ENCODE measurements at places on chromosomes 6 and 20.

DNA sequence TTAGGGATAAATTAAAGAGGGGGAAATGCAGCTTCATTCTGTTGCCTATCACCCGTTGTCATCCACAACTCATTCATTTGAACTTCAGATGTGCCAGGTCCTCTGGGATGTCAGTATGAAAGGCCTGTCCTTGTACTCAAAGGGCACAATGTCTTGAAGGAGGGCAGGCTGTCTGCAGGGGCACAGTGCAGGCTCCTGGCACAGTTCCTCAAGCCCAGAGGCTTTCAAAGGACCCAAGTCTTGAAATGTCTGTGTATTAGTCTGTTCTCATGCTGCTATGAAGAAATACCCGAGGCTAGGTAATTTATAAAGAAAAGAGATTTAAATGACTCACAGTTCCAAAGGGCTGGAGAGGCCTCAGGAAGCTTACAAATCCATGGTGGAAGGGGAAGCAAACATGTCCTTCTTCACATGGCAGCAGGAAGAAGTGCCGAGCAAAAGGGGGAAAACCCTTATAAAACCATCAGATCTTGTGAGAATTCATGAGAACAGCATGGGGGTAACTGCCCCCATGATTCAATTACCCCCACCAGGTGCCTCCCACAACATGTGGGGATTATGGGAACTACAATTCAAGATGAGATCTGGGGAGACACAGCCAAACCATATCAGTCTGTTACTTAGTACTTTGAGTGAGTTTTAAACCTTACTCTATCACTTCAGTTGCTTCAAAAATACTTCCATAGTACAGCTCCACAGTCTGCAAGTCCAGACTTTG is 9.4 kb downstream of the SNX9 start:
- no peak for DNase-seq

- no peak for DNase-seq
These were observed 217.8 kb upstream of the CST7 start for GRCh38 chr20:24731312-24731711.

- no peak for DNase-seq
These were observed 77.5 kb upstream of the GATA5 start for GRCh38 chr20:62553136-62553837.

GRCh38 chr6:102417368-102417998 is 1024.0 kb downstream of the GRIK2 start:
- no peak for DNase-seq

DNA sequence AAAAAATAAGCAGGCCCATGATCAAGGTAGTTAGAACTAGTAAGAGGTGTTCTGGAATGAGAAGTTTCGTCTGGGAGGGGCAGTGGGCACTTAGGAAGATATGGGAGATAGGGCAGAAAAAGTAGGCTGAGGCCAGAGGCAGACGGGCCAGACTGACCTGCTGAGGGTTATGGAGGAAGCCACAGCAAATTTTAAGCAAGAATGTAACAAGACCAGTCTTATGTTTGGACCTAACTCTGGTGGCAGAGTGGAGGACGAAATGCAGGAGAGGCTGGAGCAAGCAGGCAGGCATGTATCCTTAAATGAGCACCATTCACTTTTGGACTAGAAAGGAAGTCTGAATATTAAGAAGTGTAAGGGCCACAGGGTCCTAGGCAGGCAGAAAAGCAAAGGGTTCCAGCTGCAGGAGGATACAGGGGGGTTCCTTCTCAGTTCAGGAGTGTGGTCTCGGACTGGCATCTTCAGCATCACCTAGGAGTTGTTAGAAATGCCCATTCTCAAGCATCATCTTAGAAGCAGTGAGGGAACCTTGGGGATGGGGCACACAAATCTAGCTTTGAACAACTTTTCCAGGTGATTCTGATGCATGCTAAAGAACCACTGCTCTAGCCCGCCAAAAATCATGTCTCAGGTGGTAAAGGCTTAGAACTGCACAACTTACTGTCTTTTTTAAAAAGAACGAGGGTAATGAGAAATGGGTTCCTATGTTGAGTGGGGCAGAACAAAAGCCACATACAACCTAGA is 1.7 kb upstream of the DSTN start:
- DNase-seq = peak; percentile 17

GRCh38 chr6:168961264-168961656 is 292.4 kb downstream of the THBS2 start:
- DNase-seq = no peak

DNA sequence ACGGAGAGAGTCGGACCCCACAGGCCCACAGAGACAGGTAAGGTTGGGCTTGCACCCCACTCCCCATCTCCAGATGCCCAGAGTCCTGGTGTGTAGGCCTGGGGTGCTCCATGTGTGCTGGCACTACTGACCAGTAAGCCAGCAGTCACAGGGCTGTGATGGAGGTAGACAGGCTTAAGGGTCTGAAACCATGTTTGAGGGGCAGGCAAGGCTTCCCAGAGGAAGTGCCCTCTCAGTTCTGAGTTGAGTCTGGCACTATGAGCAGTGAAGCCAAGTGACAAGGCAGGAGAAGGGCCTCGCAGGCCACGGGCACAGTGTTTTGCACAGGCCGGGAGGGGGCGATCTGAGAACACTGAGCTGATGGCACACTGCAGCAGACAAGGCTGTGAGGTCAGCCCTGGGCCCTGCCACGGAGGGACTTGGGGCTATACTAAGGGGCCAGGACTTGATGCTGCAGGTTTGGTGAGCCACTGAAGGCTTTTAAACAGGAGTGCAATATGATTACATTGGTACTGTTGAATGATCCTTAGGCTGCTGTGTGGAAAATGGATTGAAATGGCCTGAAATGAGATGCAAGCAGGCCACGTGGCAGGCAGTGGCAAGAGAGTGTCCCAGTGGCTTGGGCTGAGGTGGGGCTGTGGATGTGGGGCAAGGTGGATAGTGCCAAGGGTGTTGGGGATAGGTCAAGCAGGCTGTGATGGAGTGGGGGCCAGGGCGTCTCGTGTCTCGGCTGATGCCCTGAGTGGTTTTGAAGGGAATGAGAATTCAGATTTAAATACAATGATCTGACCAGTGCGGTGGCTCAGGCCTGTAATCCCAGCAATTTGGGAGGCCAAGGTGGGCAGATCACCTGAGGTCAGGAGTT is 20.3 kb downstream of the TTBK1 start:
- peak; percentile 62 for DNase-seq

DNA sequence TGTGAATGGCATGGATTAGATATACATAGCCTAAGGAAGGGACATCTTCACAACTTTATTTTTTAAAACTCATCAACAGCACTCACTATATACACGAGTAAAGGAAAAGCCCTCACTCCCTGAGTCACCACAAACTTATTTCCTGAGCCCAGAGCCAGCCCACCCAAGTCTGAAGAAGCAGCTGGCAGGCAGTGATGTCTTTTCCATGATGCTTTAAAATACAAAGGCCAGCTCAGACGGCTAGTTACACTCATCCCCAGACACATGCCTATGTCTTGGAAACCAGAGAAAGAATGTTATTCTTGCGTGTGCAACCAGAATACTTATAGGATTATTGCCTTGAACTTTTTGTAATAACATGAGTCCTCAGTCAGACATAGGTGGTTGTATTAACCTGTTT is 114.4 kb downstream of the ADGRG6 start:
- DNase-seq = peak; percentile 63

DNA sequence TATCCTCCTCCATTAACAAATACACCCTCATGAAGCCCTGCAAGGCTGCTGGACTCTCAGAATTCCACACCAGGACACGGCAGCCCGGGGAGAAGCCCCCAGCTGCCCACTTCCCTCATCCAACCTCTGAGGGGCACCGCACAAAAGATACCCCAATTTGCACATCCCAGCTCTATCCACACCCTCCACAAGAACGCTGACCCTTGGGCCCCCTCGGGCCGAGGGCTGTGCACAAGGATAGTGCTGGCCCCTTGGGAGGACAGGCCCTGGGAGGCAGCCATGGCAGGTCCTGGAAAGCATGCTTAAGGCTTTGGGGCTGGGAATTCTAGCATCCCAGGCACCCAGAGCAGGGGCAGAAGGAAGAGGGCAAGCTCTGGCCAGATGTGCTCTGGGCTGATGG is 112.8 kb upstream of the PRND start:
- DNase-seq = no peak

DNA sequence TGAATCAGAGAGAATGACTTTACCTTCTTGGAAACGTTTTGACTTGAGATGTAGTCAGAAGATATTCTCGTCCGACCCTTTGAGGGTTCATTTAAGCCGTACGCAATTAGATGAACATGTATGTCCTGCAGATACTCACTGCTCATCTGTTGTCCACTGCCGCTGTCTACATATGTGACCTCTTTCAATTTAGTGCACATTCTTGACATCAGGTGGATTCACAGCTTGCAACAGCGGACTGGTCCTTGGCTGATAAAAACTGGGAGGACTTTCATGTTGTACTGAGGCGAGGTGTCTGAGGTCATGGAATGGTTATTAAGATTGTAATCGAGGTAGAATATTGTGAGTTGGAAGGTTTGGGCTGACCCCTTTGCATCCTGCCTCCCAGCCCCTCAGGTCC is 194.2 kb downstream of the JARID2 start:
- no peak for DNase-seq

GRCh38 chr6:44049163-44049988 is 77.9 kb downstream of the MRPL14 start:
- DNase-seq = no peak

DNA sequence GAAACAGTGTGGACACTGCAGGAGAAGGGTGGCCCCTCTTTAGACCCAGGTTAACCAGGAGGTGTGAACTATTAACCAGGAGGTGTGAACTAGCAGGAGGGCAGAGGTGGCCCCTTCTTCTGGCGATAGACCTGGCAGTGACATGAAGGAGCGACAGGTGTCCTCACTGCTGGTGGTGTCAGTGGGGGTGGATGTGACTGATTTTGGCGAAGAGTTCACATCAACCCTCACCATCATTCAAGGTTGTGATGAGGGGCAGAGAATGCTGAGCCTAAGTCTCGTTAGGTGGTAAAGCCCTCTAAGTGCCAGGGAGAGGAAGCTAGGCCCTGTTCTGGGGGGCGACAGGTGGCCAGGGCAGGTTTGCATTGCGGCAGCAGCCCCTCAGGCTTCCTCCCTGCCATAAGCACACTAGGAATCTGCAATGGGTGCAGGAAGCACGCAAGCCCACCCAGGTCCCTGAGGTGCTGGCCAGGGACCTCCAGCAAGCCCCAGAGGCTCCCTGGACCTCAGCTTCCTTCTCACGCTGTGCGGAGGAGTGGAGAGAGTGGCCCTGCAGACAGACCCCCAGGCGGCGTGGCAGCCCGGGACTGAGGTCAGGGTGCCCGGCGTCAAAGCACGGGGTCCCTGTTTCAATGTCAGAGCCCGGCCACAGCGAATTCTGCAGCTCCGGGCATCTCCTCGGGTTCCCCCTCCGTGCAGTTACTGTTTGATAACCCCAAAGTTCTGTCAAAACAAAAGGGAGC is 13.7 kb downstream of the NPEPL1 start:
- DNase-seq = no peak

GRCh38 chr6:23477586-23477985 is 648.4 kb upstream of the NRSN1 start:
- DNase-seq = no peak

- no peak for DNase-seq
These were observed 55.6 kb downstream of the SLX4IP start for GRCh38 chr20:10490706-10491105.

- no peak for DNase-seq
These were observed 68.5 kb upstream of the ZNF184 start for GRCh38 chr6:27541212-27541932.

GRCh38 chr6:68728159-68728979 is 93.3 kb downstream of the ADGRB3 start:
- no peak for DNase-seq

DNA sequence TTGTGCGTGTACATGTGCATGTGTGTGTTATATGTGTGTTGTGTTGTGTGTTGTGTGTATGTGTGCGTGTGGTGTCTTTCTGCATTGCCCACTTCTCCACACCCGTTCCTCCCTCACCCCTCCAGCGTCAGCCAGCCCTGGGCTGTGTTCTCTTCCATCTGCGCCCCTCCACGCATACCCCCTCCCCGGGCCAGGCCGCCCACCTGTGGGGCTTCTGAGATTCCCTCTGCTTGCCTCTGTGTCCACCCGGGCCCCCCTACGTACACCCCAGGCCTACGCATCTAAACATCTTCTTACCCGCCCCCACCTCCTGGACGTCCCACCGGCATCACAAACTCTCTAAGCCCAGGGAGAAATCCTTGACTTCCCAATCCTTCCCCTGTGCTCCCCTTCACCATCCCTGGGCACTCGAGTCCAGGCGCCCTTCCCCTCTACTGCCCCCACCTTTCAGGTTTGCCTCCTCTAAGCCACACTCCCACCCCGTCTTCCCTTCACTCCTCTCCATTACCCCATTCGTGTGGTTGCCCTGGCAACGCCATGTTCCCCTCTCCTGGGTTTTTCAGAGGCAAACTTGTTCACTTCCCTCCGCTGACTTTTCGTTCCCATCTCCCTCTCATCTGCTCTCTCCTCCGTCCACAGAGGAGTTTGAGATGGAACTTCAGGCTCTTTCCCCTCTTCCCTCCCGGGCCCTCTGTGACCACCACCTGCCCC is 81.7 kb upstream of the NNAT start:
- DNase-seq = no peak

DNA sequence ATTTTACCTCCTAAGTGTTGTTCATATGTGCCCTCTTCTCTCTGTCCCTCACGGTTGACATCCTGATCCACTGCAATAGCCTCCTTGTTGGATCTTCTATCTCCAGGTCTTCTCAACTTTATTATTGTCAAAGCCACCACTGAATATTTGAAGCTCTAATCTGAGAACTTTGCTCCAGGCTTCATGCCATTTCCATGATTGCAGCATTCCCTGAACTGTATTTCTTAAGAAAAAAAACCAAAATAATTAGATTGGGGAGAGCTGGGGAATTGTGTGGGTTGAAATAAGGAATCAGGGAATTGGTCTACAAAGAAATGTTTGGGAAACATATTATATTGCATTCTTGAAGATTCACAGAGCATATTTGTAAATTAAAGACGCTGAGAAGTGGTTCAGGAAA is 2.5 kb upstream of the STX7 start:
- DNase-seq = no peak

DNA sequence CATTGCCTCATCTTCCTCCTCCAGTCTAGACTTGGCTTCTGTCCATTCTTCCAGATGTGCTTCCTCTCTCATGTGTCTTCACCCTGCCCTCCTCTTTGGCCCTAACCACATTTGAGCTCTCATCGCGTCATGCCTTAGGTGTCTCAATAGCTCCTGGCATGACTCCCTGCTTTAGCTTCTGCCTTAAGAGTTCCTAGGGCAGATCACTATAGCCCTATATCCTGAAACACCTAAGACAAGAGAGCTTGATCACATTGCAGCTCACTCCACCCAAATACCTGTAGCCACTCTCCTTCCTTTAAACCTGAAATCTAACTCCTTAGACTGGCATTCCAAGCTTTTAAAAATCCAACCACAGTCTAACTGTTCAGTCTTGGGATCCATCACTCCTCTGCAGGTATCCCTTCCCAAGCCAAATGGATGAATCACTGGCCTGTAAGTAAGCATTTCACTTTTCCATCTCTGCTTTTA is 69.0 kb upstream of the STXBP5 start:
- no peak for DNase-seq

- DNase-seq = no peak
These were observed 754.1 kb upstream of the FLRT3 start for GRCh38 chr20:15091421-15092037.

DNA sequence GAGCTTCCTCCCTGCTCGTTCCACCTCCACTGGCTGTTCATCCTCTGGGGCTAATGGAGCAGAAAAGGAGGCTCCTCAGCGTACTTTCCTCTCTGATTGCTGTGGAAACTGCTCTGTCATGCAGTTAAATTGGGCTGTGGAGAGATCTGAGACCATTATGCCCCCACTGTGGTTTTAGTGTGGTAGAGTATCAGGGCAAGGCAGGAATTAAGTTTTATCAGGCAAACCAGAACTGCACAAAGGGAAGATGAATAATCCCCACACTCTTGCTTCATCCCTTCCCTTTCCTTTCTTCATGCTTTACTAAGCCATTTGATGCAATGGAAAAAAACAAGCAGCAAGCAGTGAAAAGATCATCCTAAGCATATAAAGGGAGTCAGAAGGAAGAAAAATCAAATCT is 11.9 kb upstream of the ME1 start:
- no peak for DNase-seq

Measured in ACHN (cell line).